Temporal lobe (tissue), 4 donors: ENCODE measurements at places on chromosomes 2 and 18. TPM values are rescaled to one million over a fixed set of nuclear protein-coding genes. Genes with fewer than 3 reads are reported as not detected.

VPS4B gene
- total RNA-seq, result 21.6 TPM

LDLRAD4 gene
- 63.4 TPM for total RNA-seq

SERPINB13 gene
- under 0.01 TPM for total RNA-seq

KANSL1L gene
- total RNA-seq, result 63.4 TPM

ASAP2 gene
- total RNA-seq, result 44.5 TPM

PTPRN gene
- total RNA-seq, result 32.7 TPM

HNMT gene
- 34.2 TPM for total RNA-seq

FAM237A gene
- not detected for total RNA-seq

FER1L5 gene
- 0.25 TPM for total RNA-seq

SLC23A3 gene
- not detected for total RNA-seq

OR6B2 gene
- not detected for total RNA-seq

CYP1B1 gene
- total RNA-seq, result 9.3 TPM

CPO gene
- not detected for total RNA-seq

PKDCC gene
- total RNA-seq, result 9.6 TPM

REG3G gene
- total RNA-seq, result not detected

UGT1A6 gene
- total RNA-seq, result not detected

LYPD6B gene
- total RNA-seq, result 3.4 TPM

EMILIN1 gene
- total RNA-seq, result 3.7 TPM

ZC3H6 gene
- 24.8 TPM for total RNA-seq

SIX3 gene
- 0.49 TPM for total RNA-seq

TUBA3D gene
- total RNA-seq, result not detected

SATB2 gene
- total RNA-seq, result 310 TPM

ABCB11 gene
- 0.25 TPM for total RNA-seq

TBR1 gene
- total RNA-seq, result 95.6 TPM

HOXD4 gene
- total RNA-seq, result not detected

AFF3 gene
- total RNA-seq, result 81.4 TPM

TMEM37 gene
- total RNA-seq, result not detected

GAL3ST2 gene
- 0.74 TPM for total RNA-seq

GPR45 gene
- 1.7 TPM for total RNA-seq

GKN2 gene
- total RNA-seq, result 0.25 TPM

HJURP gene
- total RNA-seq, result 1.5 TPM

CREG2 gene
- total RNA-seq, result 8.1 TPM

TCF7L1 gene
- 0.98 TPM for total RNA-seq

ATP8B1 gene
- total RNA-seq, result 4.2 TPM

CIAO1 gene
- total RNA-seq, result 56.3 TPM

NOSTRIN gene
- total RNA-seq, result 7.1 TPM

LOXHD1 gene
- total RNA-seq, result 0.25 TPM

ALPI gene
- not detected for total RNA-seq

PFN4 gene
- total RNA-seq, result 0.98 TPM

KRTCAP3 gene
- 0.25 TPM for total RNA-seq

STAT4 gene
- total RNA-seq, result 3.0 TPM

PTCD3 gene
- 80.2 TPM for total RNA-seq

MC2R gene
- not detected for total RNA-seq

BOLL gene
- total RNA-seq, result not detected

CCDC74A gene
- total RNA-seq, result 3.7 TPM

CYS1 gene
- total RNA-seq, result 0.49 TPM

RTP5 gene
- total RNA-seq, result 5.2 TPM

SLC8A1 gene
- 109 TPM for total RNA-seq

HOXD3 gene
- not detected for total RNA-seq

UPP2 gene
- total RNA-seq, result 2.2 TPM

ACOXL gene
- not detected for total RNA-seq

INHA gene
- total RNA-seq, result not detected

MSH6 gene
- total RNA-seq, result 44.7 TPM

FOXI3 gene
- 0.25 TPM for total RNA-seq

PTPN4 gene
- total RNA-seq, result 92.2 TPM

RGPD4 gene
- total RNA-seq, result 0.25 TPM

CMPK2 gene
- total RNA-seq, result 7.9 TPM

LTBP1 gene
- total RNA-seq, result 30.7 TPM
